ENCODE measurements at places on chromosomes 5 and 9. TPM values are rescaled to one million over a fixed set of nuclear protein-coding genes. Genes with fewer than 3 reads are reported as not detected.

SEMA6A gene
- total RNA-seq: not detected

GRCh38 chr5:74355041-74355824, 285.3 kb downstream of the ENC1 start:
- DNase-seq: no peak

GRCh38 chr5:142325725-142326479, 1.1 kb upstream of the SPRY4 start:
- DNase-seq: peak; percentile 17

HAND1 gene
- not detected for total RNA-seq

DNA sequence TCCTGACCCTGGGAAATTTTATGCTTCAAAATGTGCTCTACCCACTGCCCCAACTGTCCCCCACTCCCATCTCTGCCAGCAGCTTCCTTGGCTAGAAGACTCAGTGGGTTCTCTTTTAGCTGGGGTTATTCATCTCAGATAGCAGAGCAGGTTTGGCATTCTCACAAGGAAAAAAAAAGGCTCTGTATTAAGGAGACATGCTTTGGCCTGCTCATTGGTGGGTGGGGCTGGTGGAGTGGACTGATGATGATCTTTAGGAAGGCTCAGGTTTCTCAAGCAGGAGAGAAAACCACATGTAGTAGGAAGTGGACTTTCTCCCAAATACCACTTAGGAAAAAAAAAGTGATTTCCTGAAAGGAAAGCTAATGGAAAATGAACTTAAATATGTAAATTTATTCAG, 279.2 kb upstream of the ZNF462 start:
- no peak for DNase-seq

DNA sequence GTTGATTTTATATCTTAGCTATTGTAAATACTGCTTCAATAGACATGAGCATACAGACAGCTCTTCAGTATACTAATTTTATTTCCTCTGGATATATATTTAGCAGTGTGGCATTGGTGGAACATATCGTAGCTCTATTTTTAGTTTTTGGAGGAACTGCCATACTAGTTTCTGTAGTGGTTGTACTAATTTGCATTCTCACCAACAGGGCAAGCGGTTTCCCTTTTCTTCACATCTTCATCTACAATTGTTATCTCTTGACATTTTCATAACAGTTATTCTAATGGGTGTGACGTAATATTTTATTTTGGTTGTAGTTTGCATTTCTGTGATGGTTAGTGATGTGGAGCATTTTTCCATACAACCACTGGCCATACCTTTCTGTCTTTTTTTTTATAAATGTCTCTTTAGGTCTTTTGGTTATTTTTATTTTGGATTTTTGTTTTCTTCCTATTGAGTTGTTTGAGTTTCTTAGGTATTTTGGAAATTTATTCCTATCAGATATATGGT, 32.5 kb downstream of the TAF11L14 start:
- no peak for DNase-seq

DNA sequence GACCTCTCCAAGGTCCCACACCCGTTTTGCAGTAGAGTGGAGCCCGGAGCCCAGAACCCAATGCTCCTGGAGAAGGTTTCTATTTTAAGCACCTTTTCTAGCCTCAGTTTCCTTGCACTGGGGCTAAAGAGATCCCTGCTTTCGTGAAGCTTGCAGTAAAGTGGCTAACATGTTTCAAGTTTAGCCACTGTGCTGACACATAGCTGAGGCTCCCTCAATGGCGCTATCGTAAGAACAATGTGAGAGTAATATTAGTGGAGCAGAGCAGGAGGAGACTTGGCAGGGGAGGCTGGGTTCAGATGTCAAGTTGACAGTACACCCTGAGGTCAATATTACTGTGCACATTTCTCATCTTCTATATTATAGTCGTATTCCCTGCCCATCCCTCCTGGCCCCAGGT, 7.9 kb downstream of the CTXN3 start:
- no peak for DNase-seq

GRCh38 chr5:173721601-173722232, 105.3 kb upstream of the BOD1 start:
- no peak for DNase-seq

GRCh38 chr5:151470439-151470838, 23.0 kb downstream of the SLC36A1 start:
- DNase-seq: no peak

PCDHB6 gene
- not detected for total RNA-seq

DNA sequence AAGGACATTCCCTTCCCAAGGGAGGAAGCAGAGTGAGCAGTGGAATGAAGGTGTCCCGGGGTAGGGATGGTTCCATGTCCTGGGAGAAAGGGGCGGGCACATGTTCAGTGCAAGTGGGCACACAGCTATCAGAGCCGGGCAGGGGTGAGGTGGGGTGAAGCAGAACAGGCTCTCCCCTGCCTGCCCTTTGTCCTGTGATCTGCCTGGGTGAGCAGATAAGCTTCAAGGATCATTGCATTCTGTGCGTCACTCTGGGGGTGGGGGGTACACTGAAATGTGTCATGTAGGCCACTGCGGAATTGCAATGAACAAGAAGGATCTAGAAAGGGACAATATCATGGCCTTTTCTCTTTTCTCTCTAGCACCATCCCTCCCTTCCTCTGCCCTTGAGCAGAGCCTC, 61.7 kb upstream of the SHB start:
- no peak for DNase-seq

SLCO6A1 gene
- not detected for total RNA-seq

AKNA gene
- 258 TPM for total RNA-seq

GRCh38 chr5:74336297-74336696, 304.2 kb downstream of the ENC1 start:
- DNase-seq: no peak

DNA sequence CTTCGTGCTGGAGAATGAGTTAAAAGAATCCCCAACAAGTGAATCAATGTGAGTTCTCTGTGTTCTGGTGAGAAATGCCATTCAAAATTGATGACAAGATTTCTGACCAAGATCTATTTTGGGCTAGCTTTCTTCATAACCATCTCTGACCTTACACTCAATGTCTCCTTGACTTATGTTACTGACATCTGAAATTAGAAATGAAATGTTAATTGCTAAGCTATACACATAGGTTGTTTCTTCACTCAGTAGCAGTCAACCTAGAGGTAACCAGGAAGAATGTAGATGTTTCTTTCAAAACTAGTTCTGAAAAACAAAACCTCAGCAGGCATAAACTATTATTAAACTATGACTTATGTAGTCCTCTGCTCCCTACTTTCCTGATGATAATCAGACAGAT, 2220.7 kb upstream of the C9orf72 start:
- no peak for DNase-seq

DNA sequence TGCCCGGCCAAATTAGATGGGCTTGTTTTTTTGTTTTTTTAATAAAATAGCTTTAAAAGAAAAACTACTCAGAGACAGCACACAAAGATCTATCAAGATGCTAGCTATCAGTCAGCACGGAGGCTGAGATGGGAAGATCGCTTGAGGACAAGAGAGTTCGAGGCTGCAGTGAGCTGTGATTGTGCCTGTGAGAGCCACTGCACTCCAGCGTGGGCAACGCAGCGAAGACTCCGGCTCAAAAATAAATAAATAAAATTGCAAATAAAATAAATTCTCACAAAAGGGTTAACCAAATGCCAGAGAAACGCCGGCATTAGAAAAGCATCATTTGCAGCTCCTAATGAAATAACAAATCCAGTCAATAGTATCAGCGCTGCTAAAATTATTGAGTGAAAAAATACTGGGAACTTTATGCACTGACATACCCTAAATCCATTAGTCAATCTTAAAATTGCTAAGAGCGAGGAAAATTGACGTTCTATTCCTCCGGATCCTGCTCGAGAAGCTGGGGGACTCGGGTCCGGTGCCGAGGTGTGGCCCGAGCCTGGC, 681 bp downstream of the CPLANE1 start:
- DNase-seq: no peak

SLC36A3 gene
- not detected for total RNA-seq

- DNase-seq: no peak
These were observed 48.4 kb downstream of the GPR21 start for GRCh38 chr9:123081824-123082223.

Measured in CD4-positive, alpha-beta T cell (primary cell).